ENCODE measurements at places on chromosomes 4 and X. TPM values are rescaled to one million over a fixed set of nuclear protein-coding genes. Genes with fewer than 3 reads are reported as not detected.

Gene RIPPLY1
- total RNA-seq = not detected

Gene RTL5
- total RNA-seq = 8.3 TPM

DNA sequence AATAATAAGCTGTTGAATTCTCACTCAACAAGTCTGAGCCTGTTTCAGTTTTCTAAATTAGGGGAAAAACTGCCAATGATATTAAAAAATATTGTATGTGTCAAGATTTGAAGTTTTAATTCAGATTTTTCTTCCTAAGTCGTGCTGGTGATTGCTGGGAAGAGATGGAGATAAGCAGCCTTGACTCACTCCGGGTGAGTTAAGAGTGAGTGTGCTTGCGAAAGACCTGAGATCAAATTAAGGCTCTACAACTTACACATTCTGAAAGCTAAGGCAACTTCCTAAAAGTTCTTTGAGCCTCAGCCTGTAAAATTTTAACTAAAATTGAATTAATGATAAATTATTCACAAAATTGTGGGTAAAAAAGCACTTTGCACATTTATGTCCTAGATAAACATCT, 1441.2 kb downstream of the PCDH7 start:
- H3K27me3 ChIP-seq = no peaks in the 10 kb centered on the region
- no peaks in the 10 kb centered on the region for H3K4me1 ChIP-seq
- H3K27ac ChIP-seq = no peak overlapping the region
- no peak for DNase-seq
- no peak overlapping the region for H3K4me3 ChIP-seq
- no peaks in the 10 kb centered on the region for H3K36me3 ChIP-seq

GRCh38 chr4:56671373-56671772, 9.7 kb downstream of the HOPX start:
- H3K27me3 ChIP-seq = no peaks in the 10 kb centered on the region
- no peak overlapping the region for H3K4me3 ChIP-seq
- H3K36me3 ChIP-seq = no peaks in the 10 kb centered on the region
- H3K27ac ChIP-seq = no peak overlapping the region
- no peak for DNase-seq

DNA sequence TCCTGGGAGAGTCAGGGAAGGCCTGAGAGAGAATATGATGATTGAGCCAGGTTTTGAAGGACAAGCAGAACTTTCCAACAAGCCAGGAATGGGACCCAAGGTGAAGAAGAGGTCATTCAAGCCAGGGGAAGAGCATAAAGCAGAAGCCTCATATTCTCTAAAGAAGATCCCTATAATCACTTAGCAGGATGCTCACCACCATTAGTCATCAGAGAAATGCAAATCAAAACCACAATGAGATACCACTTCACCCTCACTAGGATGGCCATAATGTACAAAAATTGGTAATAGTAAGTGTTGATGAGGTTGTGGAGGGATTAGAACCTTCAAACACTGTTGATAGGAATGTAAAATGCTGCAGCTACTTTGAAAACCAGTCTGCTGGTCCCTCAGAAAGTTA, 20.5 kb upstream of the SUPT20HL1 start:
- H3K27ac ChIP-seq = no peak overlapping the region
- no peak for DNase-seq
- H3K36me3 ChIP-seq = no peaks in the 10 kb centered on the region
- H3K4me3 ChIP-seq = no peak overlapping the region
- H3K27me3 ChIP-seq = peaks cover 22% of the 10 kb centered on the region

All from lung (tissue), 17 donors.